ENCODE measurements at places on chromosomes 5 and 9.

DNA sequence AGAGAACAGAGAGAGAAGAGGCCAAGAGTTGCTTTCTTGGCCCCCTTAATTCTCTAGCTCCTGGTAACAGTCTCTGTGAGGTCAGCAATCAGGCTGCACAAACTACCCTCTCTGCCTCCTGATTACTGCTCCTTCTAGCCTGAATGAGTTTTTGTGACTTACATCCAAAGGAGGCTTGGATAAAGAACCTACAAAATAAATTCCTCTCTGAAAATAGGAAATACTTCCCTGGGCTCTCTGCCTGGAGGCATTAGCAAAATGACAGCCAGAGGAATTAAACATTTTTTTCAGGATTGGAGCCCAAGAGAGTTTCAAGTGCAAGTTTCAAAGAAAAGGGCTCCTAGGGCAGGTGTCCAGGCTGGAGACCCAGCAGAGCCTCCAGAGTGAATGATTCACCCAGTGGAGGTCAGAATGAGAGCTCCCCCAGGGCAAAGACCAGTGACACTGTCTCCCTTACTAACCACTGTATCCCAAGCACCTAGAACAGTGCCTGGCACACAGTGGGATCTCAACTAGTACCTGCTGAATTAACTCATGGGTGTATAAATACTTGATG, 162.5 kb downstream of the SPOCK1 start:
- no peak for DNase-seq

DNA sequence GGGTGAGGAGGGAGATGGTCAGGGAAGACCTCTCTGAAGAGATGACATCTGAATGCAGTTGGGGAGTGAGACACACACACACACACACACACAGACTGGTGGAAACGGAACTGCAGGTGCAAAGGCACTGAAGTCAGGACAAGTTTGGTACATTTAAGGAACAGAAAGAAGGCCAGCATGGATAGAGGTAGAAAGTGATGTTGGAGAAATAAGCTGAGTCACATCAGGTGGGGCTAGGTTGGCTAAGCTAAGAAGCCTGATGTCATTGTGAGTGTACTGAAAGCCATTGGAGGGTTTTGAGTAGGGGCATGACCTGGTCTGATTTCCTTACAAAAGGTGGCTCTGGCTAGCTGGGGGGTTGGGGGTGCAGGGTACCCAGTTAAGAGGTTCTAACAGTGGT, 3.1 kb downstream of the BSPRY start:
- DNase-seq, result no peak

DNA sequence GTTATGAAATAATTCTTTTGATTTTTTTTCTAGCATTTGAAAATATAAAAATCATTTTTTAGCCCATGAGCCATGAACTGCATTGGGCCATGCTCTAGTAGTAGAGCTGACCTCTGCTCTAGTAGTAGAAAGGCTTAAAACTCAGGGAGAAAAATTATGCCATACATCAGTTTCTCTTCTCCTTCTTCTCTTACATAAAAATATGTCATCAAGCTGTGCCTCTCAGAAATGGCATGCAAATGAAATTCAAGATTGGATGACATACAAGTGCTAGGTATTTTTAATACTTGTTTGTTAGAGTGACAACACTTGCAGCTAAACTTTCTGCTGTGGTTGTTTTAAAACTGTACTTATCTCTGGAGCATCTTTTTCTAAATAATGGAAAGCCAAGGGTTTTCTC, 42.1 kb upstream of the TMOD1 start:
- no peak for DNase-seq

DNA sequence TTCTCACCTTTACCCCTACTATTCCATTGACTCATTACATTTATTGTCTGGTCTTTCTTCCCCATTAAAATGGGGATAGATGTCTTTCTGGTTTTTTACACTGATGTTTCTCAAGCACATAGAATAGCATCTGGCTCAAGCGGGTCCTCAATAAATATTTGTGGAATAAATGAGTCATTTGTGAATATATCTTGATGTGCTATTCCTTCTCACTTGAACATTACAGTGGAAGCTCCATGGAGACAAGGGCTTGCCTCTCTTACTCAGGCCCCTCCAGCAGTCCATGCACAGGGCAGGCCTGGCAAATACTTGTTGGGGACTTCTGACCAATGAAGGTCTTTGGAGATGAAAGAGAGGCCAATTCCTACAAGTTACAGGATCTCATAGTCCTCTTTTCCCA, 151.7 kb upstream of the TAS2R1 start:
- no peak for DNase-seq
